ENCODE measurements at places on chromosomes 4 and X.

DNA sequence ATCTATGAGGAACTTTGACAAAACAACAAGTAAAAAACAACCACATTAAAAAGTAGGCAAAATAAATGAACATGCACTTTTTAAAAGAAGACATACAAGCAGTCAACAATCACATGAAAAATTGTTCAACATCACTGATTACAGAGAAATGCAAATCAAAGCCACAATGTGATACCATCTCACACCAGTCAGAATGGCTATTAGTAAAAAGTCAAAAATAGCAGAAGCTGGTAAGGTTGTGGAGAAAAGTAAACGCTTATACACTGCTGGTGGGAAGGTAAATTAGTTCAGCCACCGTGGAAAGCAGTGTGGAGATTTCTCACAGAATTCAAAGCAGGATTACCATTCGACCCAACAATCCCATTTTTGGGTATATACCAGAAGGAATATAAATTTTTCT lies 17.0 kb upstream of the LNX1 start:
- no peak for DNase-seq

DNA sequence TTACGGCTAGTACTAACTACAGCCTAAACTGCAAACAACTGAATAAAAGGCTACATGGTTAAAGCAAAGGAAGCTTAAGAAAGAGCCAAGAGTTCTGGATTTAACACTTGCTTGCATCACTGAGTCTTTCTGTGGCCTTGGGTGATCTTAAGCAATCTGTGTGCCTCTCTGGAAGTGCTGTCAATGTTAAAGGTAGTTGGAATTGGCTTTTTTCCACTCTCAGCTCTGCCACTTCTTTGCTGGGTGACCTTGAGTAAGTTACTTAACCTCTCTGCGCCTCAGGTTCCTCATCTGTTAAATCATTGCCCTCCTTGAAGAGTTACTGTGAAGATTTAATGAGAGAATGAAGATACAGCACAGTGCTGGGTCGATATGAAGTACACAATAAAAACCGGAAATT lies 15.7 kb downstream of the SLC2A9 start:
- DNase-seq: no peak

DNA sequence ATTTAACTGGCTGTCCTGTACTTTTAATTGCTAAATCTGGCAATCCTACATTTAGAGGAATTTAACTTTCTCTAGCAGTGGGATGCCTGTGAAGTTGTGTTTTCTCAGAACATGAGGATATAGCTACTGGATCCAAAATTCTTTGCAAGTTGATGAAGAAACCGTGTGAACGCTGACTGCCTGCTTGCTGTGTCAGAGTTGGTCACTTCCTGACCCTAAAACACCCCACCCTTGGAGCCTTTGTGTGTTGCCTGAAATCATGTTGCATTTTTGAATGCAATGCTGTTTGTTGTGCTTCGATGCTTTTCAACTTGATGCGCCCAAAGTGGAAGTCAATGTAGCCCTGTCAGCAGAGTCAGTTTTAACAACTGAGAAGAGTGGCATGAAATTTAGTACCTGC lies 211.2 kb downstream of the ANK2 start:
- DNase-seq: no peak

DNA sequence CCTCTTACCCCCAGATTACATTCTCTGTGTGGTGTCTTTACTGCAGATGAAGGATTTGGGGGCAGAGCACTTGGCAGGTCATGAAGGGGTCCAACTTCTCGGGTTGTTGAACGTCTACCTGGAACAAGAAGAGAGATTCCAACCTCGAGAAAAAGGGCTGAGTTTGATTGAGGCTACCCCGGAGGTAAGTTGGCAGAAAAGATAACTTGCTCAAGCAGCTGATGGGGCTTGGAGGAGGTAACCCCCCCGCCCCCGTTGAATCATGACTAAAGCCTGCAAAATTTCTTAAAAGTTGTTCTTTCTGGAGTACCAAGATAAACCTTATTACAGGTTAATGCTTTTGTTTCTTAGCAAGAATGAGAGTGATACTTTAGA lies 1.5 kb downstream of the CCNG2 start:
- DNase-seq: no peak

GRCh38 chrX:133992882-133993281 lies 7.5 kb upstream of the GPC3 start:
- no peak for DNase-seq

DNA sequence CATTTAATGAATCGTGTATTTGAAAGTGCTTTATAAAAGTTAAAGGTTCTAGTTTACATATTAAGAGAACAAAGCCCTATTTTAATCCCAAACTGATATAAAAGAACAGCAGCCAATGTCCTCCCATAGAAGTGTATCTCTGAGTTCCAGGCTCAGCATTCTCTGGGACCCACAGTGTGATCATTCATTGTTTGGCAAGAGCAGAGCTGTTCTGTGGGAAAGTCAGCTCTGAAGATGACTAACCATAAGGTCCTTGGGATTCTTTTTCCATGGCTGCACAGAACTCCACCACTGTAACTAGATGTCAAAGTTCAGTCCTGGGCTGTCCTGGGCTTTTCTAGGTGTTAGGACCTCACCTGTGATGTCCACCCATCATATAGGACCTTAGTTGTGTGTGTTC lies 157.0 kb upstream of the TLL1 start:
- DNase-seq: no peak

DNA sequence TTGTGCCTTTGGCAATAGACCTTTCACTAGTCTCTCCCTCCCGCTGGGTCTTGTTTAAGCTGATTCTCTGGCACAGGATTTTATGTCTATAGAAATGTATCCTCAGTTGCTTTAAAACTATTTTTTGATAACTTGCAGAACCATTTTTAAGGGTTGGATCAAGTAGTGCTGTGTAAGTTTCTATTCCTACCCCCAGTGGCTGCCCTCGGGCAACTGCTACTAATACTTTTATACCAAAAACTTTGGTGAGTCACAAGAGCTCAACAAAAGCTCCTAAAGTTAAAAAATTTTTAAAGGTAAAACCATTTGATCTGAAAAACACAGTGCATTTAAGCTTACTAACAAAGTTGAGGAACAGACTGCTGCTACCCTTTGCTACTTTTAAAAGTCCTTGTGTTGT lies 1460.6 kb upstream of the PCDH7 start:
- DNase-seq: no peak

GRCh38 chr4:81032771-81033684 lies 2.5 kb downstream of the BMP3 start:
- DNase-seq: no peak

GRCh38 chrX:153334654-153335295 lies 822 bp downstream of the ZNF275 start:
- DNase-seq: no peak

- no peak for DNase-seq
These were observed 128.4 kb upstream of the TBC1D9 start for GRCh38 chr4:140884431-140885058.

DNA sequence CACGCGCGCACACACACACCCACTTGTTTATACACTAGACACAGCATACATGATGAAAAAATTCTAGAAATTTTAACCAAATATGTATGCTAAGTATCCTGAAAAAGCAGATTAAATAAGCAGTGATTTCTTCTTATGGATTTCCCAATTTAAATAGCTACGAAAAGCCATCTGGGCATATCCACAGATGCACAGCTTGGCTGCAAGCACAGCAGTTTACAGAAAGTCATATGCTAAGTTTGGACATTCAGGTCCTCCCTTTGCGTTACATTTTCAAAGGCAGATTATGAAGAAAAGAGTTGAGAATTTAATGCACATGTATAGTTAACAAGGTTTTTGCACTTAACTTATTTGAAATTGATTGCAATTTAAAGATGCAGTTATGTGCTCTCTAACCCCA lies 542.2 kb upstream of the EPHA5 start:
- no peak for DNase-seq

- no peak for DNase-seq
These were observed 15.6 kb downstream of the CHRNA9 start for GRCh38 chr4:40350627-40351227.

DNA sequence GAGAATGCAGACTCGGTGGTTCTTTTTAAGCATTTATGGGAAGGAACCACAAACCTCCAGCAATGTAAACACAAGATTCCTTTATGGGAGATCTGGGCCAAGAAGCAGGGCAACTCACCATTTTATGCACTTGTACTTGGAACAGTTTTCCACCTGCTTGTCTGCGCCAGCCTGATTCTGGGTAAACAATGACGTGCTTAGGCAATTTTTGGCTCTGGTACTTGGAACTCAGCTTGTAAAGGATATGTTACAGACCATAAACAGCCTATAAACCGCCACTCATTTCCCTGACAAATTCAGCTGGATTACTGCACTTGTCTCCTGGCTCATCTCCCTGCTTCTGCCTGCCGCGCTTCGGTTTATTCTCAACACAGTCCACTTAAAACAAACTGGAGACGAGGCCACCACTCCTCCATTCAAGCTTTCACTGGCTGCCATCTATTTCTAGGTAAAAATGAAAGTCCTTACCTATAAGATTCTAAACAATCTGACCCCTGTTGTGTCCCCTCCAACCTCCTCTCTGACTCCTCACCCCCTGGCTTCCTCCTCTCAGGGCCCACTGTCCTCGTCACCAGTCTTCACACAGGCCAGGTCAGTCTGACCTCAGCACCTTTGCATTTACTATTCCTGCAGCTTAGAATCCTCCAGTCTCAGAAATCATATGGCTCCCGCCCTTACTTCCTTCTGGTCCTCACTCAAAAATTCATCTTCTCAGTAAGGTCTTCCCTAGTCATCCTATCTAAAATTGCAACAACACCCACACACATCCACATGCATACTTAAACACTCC lies 205.9 kb upstream of the GALNT7 start:
- no peak for DNase-seq

DNA sequence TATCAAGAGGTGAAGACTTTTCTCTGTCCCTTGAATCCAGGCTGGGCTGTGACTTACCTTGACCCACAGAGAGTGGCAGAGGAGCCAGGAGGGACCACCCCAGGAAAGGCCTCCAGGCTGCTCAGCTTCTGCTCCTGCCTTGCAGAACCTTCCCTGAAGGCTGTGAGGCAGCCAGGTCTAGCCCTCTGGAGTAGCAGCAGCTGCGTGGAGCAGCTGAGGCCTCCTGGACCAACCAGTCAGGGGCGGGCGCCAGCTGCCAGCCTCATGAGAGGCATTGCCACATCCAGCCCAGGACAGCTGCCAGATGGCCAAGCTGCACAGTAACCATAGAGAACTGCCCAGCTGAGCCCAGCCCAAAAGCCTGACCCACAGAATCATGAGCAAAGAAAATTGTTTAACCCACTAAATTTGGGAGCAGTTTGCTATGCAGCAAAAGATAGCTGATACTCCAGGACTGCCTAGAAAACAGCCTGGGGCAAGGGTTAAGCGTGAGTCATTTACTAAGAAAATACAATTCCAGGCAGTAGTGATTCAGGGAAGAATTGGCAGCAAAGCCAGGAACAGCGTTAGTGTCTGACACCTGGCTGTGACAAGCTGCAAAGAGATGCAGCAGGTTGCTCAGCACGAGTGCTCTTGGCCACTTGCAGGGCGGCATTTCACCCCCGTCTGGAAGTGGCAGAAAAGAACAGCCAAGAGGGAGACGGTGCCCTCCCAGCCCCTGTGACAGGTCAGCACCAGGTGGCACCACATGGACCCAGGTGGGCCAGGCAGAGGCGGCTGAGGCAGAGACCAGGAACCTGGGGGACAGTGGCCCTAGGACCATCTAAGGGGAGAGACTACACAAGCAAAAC lies 14.7 kb upstream of the PDE6B start:
- DNase-seq: no peak

- DNase-seq: no peak
These were observed 495.6 kb downstream of the KCNIP4 start for GRCh38 chr4:21452931-21453330.

DNA sequence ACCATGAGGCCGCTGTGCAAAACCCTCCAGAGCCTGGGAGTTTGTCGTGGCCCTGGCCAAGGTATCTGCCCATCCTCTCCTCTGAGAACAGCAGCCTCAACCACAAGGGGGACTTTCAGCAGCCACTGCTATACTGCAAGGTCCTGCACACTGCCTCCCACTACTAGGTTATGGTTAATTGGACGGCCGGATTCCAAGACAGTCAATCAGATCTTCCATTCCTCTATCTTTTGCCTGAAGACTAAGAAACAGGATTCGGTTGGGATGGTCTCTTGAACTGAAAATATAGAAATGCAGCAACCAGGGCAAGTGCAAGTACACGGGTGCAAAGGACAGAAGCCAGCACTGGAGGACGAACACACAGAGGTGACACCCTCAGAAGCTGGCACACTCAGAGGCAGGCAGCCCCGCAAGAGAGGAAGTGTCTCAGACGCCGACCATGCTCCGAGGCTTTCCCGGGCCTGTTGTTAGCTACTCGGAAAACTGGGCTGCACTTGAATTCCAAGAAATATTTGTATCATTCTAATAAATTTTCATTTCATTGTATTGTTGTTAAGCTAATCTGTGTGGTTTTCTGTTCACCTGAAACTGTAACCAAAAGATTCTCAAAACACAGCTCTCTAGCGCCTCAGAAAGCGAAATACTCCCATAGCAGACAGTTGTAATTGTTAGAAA lies 63.3 kb downstream of the AFAP1 start:
- DNase-seq: no peak

DNA sequence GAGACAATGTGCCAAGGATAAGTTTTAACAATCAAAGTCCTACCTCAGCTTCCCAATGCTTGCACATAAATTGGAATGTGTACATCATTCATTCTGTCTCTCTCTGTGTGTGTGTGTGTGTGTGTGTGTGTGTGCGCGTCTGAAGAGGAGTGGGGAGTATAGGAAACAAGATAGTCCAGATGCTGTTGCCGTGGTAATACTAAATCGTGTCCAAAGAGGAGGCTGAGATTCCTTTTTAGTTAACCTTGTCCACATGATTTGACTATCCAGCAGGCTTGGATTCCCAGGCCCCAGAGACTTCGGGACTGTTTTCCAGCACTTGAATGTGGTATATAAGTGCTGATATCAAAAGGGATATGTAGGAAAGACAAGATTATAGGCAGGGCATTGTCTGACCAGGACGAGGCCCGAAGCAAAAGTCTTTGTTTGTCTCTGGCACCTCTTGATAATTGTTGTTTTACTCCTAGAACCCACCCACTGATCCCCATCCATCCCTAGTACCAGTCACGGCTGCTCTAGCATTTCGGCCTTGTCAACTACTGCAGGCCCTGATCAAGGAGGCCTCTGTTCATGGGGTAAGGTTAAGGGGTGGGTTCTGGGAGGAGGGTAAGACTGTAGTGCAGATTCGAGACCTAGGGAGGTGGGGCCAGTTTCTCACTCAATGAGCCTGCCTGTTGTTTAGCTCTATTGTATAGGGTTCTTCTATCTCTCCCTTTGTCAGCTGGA lies 3.9 kb downstream of the PLP1 start:
- no peak for DNase-seq

GRCh38 chrX:69365349-69365748 lies 138.8 kb upstream of the NALF2 start:
- no peak for DNase-seq

- no peak for DNase-seq
These were observed 33.4 kb upstream of the SRD5A3 start for GRCh38 chr4:55312489-55313101.

- no peak for DNase-seq
These were observed 6.7 kb upstream of the TMEM154 start for GRCh38 chr4:152686452-152687013.

DNA sequence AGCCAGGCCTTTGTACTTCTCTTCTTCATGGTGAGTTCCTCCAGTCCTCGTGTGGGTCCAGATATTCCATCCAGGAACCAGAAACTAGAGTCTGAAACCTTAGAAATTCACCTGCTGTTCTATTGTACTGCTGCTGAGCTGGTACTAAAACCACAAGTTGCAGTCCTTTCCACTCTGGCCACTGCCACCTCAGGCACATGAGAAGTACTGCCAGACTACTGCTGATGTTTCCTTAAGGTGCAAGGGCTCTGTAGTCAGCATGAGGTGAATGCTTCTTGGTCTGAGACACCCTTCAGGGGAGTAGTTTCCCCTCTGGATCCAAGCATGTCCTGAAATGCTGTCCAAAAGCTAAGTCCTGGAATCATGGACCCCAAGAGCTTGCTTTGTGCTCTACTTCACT lies 399.6 kb upstream of the CT83 start:
- no peak for DNase-seq

Measured in activated naive CD4-positive, alpha-beta T cell (primary cell).